ENCODE measurements at places on chromosomes 7 and 10. TPM values are rescaled to one million over a fixed set of nuclear protein-coding genes. Genes with fewer than 3 reads are reported as not detected.

Gene TRPV5
- 0.24 TPM for polyA plus RNA-seq

Gene AS3MT
- 11.8 TPM for polyA plus RNA-seq

Gene CYP3A4
- 0.27 TPM for polyA plus RNA-seq

Gene MGMT
- 13.4 TPM for polyA plus RNA-seq

Gene FEZF1
- polyA plus RNA-seq: not detected

Gene TOMM7
- polyA plus RNA-seq: 539 TPM

Data from spinal cord (tissue), 10 donors.